ENCODE measurements at places on chromosomes 7 and 10. TPM values are rescaled to one million over a fixed set of nuclear protein-coding genes. Genes with fewer than 3 reads are reported as not detected.

PLEKHS1 gene
- total RNA-seq = 0.80 TPM

GIMAP5 gene
- total RNA-seq = 1.2 TPM

TMEM236 gene
- total RNA-seq = 0.04 TPM

CNOT4 gene
- 8.6 TPM for total RNA-seq

CLEC2L gene
- not detected for total RNA-seq

DOCK4 gene
- 5.5 TPM for total RNA-seq

Measured in H4 (cell line).